CD8-positive, alpha-beta T cell (primary cell): ENCODE measurements at places on chromosomes 11 and 22. TPM values are rescaled to one million over a fixed set of nuclear protein-coding genes. Genes with fewer than 3 reads are reported as not detected.

Gene LRRC56
- total RNA-seq: 3.2 TPM

Gene SCGB1C1
- total RNA-seq: not detected

Gene NXPE1
- total RNA-seq: not detected

Gene OR5J2
- not detected for total RNA-seq

Gene CRYAB
- not detected for total RNA-seq

Gene HTR3A
- total RNA-seq: not detected

Gene SLC7A4
- not detected for total RNA-seq

Gene PKP3
- total RNA-seq: not detected

Gene PARVB
- 4.1 TPM for total RNA-seq

Gene NAGA
- 2.0 TPM for total RNA-seq

Gene TIGD3
- total RNA-seq: 0.35 TPM

Gene BAD
- 14.6 TPM for total RNA-seq

Gene PSMD13
- 74.3 TPM for total RNA-seq

Gene CRYBB1
- not detected for total RNA-seq
